ENCODE measurements at places on chromosomes 3 and 15. TPM values are rescaled to one million over a fixed set of nuclear protein-coding genes. Genes with fewer than 3 reads are reported as not detected.
A peak's percentile ranks its signal among the peaks of the same experiment; 100 is the strongest.

Gene RLBP1
- not detected for total RNA-seq

GRCh38 chr15:50791486-50791885 lies 26.0 kb upstream of the SPPL2A start:
- DNase-seq, result no peak

DNA sequence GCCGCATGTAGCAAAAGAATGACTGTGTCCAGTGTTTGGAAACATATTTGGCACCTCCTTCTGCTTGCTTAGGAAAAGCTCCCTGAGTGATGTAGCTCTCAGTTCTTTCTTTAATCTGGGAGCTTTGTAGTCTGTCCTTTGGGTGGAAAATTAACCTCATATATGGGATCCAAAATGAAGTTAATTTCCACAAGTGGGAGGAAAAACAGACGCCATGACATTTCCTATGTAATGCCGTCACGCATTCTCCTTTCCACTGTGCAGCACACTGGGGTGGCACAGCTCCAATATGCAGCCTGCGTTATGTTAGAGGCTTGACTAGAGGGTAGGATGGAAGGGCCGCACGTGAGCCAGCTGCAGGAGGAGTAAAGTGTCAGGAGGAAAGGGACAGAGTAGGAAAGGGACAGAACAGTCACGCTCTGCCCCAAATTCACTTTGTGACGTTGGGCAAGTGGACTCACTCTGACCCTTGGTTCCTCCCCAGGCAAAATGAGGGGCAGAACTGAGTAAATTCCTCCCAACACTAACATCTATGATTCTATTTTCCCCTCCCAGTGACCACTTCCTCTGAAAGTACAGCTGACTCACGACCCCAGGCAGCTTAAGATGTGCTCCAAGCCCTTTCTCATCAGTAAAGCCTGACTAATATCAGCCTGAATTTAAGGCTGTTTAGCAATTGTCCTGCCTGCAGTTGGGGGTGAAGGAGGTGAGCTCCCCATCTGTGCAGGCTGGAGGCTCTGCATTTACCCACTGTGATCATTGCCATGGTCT lies 176.5 kb upstream of the PFN2 start:
- DNase-seq, result peak; percentile 6

- no peak for DNase-seq
Measured at GRCh38 chr15:69237718-69238117, 61.0 kb upstream of the PAQR5 start.

- DNase-seq, result no peak
Measured at GRCh38 chr3:193857996-193858395, 265.0 kb downstream of the OPA1 start.

- DNase-seq, result no peak
Measured at GRCh38 chr3:126422121-126422520, 27.4 kb downstream of the CFAP100 start.

DNA sequence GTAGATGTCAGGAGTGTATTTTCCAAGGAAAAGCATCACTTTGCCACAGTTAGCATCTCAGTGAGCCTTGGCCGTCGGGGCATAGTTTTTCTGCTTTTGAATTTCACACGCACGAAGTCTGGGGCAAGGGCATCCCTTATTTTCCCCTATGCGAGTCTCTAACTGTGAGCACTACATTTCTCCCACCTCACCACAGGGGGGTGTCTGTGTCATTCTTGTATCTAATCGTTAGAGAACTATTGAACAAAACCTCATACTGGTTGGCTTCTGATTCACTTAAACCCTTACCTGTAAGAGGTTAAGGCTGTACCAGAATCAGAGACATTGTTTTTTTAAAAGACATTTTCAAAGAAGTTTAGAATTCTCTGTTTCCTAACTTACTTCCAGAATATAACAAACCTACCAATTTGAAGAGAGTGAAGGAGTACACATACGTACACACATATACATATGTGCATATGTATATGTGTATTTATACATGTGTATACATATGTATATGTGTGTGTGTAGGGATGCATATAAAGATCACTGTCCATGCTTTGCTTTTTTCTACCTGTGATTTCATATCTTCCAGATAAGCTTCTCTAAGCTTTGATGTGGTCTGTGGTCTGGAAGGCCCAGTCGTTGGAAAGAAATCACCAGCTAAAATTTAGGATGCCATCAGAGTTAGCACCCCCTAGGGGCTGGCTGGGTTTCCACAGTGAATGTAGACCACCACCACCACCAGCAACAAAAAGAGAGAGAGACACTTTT lies 49.4 kb downstream of the MYZAP start:
- DNase-seq, result peak; percentile 22

DNA sequence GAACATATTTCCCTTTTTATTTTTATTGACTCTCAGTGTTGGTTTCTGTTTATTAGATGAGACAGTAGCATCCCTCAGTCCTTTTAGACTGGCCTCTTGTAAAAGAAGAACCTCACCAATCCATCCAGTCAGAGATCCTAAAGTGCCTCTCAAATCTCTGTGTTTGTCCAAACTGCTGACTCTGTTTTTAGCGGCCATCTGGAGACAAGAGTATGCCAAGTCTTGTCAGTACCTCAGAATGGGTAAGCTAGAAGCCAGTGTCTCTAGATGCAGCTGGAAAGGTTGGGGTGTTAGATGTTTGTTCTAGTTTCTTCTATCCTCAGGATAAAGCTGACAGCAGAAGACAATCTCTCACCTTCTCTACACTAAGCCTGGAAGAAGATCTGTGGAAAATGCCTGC lies 537.7 kb upstream of the ZNF385D start:
- DNase-seq, result no peak

Gene TRIM42
- not detected for total RNA-seq

DNA sequence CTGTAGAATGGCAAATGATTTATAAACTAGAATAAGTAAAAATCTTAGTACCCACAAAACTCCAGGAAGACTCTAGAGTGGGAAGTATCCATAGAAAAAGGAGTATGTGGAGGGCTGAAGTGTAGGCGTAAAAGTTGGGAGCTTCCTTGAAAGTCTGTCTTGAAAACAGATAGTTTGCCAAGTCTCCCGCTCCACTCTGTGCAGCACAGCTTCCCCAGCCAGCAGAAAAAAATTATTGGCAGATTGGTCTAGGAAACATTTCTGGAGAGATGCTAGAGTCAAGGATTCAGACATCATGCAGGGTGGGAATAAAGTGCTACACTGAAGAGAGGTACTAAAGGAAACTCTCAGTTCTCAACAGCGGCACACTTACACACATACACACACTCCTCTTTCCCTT lies 53.4 kb upstream of the CD200R1L start:
- no peak for DNase-seq

GRCh38 chr3:9036404-9037131 lies 73.3 kb upstream of the RAD18 start:
- no peak for DNase-seq

GRCh38 chr3:59313365-59313764 lies 263.5 kb upstream of the CFAP20DC start:
- DNase-seq, result peak; percentile 41

DNA sequence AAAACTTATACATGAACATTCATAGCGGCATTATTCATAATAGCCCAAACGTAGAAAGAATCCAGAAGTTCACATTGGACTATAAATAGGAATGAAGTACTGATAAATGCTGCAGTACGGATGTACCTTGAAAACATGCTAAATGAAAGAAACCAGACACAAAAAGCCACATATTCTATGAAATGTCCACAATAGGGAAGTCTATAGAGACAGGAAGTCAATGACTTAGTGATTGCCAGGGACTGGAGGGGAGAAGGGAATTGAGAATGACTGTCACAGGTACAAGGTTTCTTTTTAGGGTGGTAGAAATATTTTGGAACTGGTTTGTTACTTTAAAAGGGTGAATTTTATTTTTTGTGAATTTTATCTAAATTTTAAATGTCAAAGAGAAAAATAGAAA lies 71.4 kb upstream of the SKOR1 start:
- no peak for DNase-seq

DNA sequence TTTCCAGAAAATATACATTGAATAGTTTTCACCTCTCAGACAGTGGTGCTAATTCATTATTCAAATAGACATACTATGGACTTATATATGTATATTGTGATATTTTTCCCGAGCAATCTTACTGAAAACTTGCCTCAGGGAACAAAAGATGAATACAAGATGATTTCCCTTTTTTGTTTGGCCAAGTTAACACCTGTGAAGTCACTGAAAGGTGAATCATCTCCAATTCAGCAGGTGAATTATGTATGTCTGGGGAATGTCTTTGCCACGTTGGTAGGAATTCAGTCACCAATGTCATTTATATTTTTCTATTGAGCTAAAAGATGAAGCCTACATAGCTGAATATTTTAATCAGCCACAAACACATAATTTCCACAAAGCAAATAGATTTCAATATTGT lies 88.2 kb downstream of the GPR156 start:
- DNase-seq, result no peak

GRCh38 chr3:59069838-59070237 lies 20.0 kb upstream of the CFAP20DC start:
- DNase-seq, result no peak

- DNase-seq, result no peak
Measured at GRCh38 chr3:194470615-194471014, 16.2 kb downstream of the ATP13A3 start.

Gene PYGO1
- total RNA-seq, result not detected

DNA sequence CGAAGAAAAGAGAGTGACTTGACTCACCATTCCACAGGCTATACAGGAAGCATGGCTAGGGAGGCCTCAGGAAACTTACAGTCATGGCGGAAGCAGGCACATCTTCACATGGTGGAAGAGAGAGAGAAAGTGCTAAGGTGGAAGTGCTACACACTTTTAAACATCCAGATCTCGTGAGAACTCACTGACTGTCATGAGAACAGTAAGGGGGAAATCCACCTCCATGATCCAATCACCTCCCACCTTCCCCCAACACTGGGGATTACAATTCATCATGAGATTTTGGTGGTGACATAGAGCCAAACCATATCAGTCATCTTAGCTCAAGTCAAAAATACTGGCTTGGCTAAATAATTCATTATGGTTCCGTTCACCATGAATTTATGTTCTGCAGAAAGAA lies 45.3 kb upstream of the NEDD4 start:
- DNase-seq, result no peak

Gene CCR9
- total RNA-seq, result not detected

GRCh38 chr3:158713094-158713499 lies 19.2 kb downstream of the RARRES1 start:
- no peak for DNase-seq

DNA sequence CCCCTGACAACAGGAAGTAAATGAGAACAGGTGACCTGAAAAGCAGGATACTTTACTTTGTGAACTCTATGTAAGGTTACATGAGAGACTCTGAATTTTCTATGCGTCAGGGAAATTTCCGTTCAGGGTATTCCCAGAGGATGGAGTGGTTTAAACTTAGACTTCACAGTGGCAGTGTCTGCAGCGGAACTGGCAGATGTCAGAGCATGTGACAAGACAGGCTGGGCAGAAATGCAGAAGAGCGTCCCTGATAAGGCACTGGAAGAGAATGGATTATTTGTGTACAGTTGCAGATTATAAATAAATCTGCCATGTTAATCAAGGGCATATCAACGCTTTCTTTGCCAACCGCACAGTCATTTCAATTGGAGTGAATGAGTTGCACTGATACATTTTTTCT lies 598.4 kb upstream of the ZNF717 start:
- no peak for DNase-seq

Gene PARP15
- total RNA-seq, result 8.7 TPM

Gene TIMP4
- not detected for total RNA-seq

- DNase-seq, result no peak
Measured at GRCh38 chr3:189630767-189631372, 319 bp upstream of the TP63 start.

DNA sequence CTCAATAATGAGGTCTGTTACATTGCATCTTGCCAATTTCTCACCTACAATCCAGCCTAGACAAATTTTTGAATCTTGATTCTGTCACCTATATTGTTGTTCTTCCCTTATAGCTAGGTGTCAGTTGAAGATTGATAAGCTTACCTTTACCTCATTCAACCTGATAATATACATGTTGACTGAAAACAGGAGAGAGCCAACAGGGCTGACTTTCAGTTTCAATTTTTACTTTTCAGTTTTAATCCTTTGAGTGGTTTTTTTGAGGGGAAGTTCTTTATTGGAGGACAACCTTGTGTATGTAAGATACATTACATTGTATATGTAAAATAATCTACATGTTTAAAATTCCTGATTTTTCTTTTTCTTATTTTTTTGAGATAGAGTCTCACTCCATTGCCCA lies 5.8 kb downstream of the ATP13A5 start:
- DNase-seq, result no peak

DNA sequence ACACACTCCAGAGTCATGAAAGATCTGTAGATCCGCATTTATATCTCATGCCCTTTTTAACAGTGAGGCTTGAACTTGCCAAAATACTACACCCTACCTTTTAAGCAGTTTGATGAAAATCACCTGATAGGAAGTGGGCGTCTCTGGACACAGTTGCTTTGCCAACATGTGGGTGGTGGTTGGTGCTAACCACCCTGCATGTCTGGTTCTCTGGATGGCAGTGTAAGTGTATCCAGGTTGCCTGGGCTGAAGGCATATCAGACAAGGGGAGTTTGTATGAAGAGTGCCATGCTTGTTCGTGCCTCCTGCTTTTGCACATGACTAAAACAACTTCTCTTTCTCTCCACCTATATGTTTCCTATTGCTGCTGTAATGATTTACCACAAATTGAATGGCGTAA lies 159.6 kb downstream of the GHSR start:
- no peak for DNase-seq

Gene PLCH1
- 1.3 TPM for total RNA-seq

DNA sequence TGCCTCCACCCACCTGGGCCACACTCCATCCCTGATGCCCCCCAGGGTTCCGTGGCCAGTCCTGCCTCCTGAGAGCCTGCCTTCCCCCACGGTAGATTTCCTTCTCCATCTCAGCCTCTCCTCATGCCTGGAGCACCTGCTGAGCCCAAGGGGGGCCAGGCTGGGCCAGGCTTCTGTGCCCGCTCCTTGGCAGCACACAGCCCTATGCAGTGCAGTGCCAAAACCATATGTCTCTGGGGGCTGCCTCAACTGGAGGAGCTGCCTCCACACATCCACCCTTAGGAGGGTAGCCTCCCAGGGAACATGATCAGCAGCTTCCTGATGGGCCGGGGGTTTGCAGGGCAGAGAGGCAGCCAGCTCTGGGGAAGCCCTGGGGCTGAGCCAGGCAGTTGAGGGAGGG lies 24.6 kb upstream of the GATA2 start:
- no peak for DNase-seq

GRCh38 chr3:63975723-63976122 lies 47.6 kb downstream of the PSMD6 start:
- DNase-seq, result no peak

- DNase-seq, result no peak
Measured at GRCh38 chr3:168514252-168514651, 418.5 kb upstream of the GOLIM4 start.

DNA sequence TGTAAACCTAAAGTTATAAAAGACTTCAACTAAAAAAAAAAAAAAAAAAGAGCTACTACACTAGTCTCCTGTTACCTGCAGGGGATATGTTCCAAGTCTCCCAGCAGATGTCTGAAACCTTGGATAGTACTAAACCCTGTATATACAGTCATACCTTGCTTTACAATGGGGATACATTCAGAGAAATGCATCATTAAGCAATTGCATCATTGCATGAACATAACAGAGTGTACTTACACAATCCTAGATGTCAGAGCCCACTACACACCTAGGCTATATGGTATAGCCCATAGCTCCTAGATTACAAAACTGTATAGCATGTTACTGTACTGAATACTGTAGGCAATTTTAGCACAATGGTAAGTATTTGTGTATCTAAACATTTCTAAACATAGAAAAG lies 119.1 kb downstream of the GMPS start:
- DNase-seq, result no peak

GRCh38 chr3:29514170-29514569 lies 233.3 kb downstream of the RBMS3 start:
- no peak for DNase-seq

Measured in activated naive CD8-positive, alpha-beta T cell treated with anti-CD3 and anti-CD28 coated beads for 36 hours (primary cell).